ENCODE measurements at places on chromosomes 5 and 9. TPM values are rescaled to one million over a fixed set of nuclear protein-coding genes. Genes with fewer than 3 reads are reported as not detected.

DNA sequence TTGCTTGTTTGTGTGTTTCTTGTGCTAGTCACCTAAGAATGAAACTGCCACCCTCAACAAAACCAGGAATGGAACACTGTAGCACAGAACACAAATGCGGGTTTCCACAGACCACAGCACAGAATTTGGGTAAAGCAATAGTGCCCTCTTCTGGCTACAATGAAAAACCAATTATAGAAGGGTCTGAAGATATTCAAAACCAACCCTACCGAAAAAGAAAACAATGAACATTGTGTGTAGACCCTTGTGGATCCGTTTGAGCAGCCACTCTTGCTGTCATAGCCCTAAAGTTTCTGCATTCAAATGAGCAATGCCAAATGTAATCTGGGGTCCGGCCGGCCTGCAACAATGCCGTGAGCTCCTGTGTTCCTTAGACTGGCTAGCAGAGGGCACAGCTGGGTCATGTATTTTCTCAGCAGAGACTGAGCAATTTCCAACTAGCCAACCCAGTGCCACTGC lies 8.3 kb upstream of the ENC1 start:
- no peak for DNase-seq

- DNase-seq: no peak
These were observed 199.7 kb downstream of the ARHGEF28 start for GRCh38 chr5:73825736-73826135.

GRCh38 chr9:133254471-133254870 lies 20.5 kb downstream of the ABO start:
- DNase-seq: no peak

GRCh38 chr9:75002422-75003023 lies 25.6 kb downstream of the CARNMT1 start:
- DNase-seq: no peak

DNA sequence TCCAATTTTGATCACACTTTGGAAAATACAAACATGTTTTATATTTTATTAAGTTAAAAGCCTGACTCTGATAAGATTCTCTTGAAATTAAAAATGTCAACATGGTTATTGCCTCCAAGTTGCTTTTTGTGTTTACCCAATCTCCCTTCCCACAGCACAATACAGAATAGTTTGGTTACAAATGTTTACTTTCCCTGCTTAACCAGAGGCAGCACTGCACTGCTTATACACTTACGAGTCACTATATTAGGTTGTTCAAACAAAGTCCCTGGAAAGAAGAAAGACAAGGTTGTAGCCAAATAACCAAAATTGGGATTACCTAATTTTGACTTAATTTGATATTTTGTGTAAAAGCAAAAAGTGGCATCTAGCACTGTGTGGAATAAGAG lies 25.9 kb downstream of the SRFBP1 start:
- no peak for DNase-seq

DNA sequence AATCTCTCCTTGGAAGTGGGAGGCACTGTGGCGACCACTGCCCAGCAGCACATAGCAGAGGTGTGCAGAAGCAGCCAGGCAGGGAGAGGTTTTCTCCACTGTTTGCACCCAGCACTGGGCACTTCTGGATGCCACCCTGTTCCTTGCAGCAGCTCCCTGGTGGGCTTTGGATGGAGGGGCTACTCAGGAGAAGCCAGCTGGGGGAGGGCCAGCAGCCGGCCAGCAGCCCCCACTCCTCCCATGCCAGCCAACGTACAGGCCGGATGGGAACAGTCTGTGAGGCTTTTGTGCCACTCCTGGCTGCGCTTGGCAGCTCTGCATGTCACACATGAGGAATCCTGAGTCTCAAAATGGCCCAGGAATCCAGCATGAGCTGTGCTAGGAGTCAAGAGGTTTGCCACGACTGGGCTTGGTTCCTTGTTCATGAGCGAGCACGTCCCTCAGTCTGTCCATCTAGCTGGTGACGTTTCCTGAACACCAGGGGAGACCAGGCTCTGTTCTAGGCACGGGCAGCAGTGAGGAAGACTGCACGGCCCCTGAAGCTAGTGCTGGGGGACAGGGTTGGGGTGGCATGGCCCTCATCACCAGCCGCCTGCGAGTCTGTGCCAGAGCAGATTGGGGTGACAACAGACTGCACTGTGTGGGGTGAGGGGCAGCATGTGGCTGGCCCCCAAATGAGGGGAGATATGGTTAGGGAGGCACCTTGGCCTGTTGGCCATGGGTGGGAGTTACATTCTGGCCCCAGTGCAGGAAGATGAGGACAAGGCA lies 10.1 kb downstream of the PHF2 start:
- no peak for DNase-seq

GRCh38 chr9:114409103-114409780 lies 21.5 kb upstream of the AKNA start:
- no peak for DNase-seq

GRCh38 chr9:128431207-128431606 lies 10.6 kb downstream of the CERCAM start:
- DNase-seq: no peak

- no peak for DNase-seq
These were observed 567.7 kb downstream of the TLR4 start for GRCh38 chr9:118271936-118272335.

GRCh38 chr5:113090336-113091106 lies 113.9 kb downstream of the DCP2 start:
- no peak for DNase-seq

DNA sequence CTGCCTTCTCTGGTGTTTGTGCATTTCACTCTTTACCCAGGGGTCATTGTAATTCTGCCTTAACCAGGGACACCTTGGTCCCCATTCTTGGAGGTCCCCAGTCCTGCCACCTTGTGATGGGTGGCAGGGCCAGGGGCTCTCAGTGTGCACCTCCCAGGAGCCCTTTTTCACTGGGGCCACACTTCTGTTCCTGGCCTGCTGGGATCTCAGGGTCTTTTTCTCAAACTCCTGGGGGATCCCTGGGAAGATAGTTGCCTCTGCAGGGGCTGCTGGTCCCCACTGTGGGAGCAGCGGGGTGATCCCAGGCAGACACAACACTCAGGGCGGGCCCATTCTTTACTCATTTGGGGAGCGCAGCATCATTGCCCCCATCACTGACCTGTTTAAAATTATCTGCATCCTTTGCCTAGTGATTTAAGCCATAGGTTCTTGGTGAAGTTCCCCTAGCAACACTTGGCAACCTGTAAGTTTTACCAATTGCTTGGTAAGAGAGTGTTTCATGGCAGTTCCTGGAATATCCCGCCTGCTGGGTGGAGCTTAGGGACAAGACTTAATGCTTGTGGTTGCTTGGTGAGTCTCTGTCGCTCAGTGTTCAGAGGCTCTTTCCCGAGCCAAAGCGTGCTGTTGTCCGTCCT lies 15.7 kb downstream of the PHF2 start:
- DNase-seq: no peak

- no peak for DNase-seq
These were observed 934.7 kb downstream of the CDH12 start for GRCh38 chr5:21918451-21918850.

DNA sequence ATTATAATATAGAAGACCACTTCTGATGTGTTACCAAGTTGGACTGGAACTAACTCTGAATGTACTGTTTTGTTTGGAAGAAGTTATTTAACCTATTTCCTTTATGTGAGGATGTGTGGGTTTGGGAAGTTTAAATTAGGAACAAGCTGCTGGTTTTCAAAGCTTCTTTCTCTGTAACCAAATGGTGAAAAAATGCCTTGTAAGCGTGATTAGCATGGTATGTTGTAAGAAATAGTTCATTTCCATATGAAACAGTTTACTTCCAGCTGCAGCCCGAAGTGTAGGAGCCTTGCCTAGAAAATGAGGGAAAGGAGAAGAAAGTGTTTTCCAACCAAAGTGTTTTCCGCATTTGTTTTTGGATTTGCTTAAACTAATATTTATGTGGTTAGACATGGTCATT lies 36.0 kb downstream of the TTC1 start:
- no peak for DNase-seq

DNA sequence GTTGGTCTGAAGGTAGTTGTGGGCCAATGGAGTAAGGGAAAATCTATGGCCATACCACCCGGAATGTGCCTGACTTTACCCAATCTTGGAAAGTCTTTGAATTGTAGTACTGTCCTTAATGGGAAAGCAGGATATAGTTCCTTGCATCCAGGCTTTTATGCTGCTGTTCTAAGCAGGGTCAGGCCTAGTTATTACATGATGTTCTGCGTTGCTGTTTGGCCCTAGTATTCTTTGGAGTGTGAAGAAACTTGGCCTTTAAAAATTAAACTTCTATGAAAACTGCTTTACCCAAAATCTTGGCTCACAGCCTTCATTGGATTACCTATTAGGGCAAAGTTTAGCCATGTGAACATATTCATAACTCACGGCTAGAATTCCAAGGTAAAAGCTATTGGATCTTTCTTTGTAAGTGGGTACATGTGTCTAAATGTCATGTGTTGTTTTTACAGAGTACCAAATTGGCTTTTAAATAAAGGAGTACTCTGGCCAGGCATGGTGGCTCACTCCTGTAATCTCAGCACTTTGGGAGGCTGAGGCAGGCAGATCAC lies 211.1 kb downstream of the DTWD2 start:
- no peak for DNase-seq

DNA sequence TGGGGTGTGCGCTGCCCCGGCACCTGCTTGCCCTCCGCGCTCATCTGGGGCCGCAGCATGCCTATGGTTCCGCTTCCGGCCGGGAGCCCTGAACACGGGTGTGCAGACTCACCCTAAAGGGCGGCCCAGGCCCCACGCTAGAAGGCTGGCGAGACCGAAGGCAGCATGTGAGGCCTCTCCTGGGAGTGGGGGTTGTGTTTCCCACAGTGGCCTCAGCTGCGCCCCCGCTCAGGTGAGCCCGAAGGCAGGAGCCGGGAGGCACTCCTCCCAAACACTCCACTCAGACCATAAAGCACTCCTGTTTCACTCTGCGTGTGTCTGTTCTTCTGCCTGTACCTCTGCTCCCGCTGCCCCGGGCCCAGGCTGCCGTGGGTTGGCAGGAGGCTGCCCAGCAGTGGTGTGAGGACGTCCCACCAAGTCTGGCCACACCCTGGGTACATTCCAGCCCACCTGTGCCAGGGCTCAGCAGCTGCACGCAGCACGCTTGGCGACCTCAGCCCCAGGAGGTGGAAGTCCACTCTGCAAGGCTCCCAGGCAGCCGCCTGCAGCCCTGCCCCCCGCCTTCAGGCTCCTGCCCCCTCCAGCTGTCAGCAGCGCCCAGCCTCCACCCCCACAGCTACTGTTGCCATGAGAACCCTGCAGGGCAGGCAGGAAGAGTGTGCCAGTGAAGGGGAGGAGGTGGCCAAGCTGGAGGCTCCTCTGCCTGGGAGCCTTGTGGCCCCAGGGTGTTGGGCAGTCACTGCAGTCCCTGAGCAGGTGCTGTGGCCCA lies 1.2 kb upstream of the AJM1 start:
- no peak for DNase-seq

DNA sequence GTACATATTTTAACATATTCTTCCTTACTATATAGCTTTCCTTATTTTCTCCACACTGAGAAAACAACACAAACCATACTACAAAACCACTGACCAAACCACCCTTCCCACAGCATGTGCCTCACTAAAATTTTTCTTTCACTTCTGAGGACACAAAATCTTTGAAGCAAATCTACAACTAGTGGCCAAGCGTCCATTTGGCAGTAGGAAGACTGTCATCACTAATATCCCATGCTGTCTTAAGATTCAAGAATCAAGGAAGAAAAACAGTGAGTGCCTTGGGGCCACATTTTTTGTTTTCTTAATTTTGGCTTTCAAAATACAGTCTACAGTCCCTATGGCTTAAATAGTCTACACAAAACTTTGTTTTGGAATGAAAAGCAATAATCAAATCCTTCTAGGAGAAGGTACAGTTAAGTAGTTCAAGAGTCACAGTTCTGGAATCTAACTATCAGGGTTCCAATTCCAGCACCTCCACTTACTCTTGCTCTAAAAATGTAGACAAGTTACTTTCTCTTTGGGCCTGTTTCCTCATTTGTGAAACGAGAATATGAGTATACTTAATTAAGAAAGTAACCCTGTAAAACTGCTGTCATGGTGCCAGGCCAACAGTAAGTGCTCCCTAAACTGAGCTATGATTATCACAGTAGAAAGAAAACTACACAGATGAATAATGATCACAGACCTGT lies 227.9 kb downstream of the BNC2 start:
- DNase-seq: no peak

- DNase-seq: peak; percentile 12
These were observed 32.7 kb downstream of the TMEFF1 start for GRCh38 chr9:100505564-100506159.

DNA sequence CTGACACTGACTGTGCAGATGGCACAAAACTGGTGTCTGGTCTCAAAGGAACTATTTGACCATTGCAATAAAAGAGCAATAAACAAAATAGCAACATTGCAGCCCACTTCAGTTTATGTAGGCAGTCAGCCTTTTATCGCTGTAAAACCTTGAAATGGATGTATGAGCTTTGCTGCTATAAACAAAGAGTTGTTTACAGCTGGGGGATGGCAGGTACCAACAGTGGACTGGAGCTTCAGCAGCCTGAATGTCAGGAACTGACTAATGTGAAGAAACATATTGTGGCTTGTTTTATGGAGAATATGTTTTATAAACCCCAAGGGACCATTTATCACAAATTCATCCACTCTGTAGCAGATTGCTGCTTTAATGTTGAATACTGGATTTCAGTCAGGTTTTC lies 78.0 kb downstream of the PTPRD start:
- no peak for DNase-seq

DNA sequence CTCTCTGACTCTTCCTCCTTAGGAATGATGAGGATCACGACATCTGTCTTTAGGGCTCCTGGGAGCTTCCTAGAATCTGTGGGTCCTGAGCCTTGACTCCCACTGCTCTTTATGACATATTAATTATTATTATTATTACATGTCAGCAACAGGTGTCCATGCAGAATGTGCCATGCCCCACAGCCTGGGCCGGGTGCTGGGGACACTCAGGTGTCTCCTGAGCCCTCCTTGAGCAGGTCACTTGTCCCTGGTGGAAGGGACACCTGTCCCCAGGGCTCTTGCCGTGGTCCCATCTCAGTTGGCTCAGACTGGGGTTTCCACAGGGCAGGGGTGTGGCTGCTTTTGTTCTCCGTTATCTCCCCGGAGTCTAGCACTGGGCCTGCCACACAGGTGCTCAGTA lies 34.2 kb downstream of the PTGES start:
- no peak for DNase-seq

GRCh38 chr9:134396825-134397224 lies 70.6 kb downstream of the RXRA start:
- DNase-seq: no peak

FAM153A gene
- not detected for total RNA-seq

BARHL1 gene
- not detected for total RNA-seq

MYOZ3 gene
- total RNA-seq: 1.7 TPM

INSL6 gene
- not detected for total RNA-seq

SHISAL2B gene
- not detected for total RNA-seq

Measured in Panc1 (cell line).